C1 segment of cervical spinal cord (tissue), 14 donors: ENCODE measurements at places on chromosomes 7 and 10.

GRCh38 chr7:29288181-29289091 lies 93.9 kb downstream of the CHN2 start:
- peak; percentile 36 for DNase-seq

GRCh38 chr7:132933072-132933458 lies 148.8 kb downstream of the CHCHD3 start:
- DNase-seq = no peak

DNA sequence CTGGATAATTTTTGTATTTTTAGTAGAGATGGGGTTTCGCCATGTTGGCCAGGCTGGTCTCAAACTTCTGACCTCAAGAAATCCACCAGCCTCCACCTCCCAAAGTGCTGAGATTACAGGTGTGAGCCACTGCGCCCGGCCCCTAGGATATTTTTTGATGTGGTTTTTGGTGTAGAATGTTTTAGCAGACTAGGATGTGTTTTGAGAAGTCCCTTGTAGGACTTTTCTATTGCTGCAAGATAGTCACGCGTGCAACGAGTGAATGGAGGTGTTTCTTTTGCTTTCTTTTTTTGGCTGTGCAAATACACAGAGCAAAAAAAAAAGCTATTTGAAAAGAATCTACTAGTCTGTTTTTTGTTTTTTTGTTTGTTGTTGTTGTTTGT lies 29.8 kb upstream of the KLF6 start:
- no peak for DNase-seq

DNA sequence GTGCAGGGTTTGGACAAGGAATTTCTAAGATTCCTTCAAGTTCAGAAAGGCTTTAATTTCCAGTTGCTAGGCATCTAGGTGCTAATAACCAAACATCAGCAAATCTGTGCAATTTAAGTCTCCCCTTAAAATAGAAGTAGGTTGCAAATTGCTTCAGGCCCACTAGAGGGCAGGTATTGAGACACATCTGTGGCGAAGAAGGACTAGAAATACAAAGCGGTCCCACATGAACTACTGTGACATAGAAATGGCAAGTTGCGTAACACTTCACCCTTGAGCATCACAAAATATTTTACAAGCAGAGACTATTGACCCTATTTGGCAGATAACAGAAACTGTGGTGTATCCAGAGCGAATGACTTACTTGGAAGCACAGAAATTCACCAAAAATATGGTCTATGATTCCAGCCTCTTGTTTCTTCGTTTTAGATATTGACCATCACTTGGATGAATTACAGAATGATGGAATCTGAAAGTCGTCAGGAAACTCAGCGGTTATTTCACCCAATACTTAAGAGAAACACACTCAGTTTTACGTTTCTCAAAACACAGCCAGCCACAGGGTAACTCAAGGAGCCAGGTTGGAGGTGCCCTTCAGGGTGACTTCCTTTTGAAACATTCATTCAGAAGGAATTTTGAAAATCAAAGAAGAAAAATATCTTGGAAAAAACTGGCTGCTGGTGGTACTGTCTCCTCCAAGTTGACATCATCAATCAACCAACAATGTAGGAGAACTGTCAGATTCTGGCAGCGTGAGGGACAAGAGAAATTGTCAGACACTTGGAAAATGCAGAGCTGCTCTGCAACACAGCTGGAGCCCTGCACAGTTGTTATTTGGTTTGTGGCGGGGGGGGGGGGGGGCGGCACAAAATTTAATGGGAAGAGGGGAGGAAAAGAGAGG lies 256.3 kb upstream of the MINDY3 start:
- DNase-seq = no peak

- no peak for DNase-seq
Measured at GRCh38 chr10:32680803-32681557, 235.0 kb downstream of the CCDC7 start.

- no peak for DNase-seq
Measured at GRCh38 chr7:88344956-88345832, 38.5 kb upstream of the STEAP4 start.

DNA sequence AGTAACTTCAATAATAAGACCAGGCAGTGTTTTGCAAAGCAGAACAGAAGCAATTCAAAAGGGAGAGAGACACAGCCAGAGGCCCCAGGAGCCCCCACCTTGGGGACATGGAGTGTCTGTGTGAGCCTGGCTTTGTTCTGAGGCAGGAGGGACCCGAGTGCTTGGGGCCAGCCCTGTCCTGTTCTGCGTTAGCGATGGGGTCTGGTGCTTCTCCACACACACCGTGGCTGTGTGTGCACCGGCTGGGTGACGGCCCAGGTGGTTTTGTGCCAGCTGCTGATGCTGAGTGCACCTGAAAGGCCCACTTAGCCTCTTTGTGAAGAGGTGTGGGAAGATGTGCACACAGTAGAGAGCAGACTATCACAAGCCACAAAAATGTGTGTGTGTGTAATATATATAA lies 468.9 kb downstream of the DNAJB6 start:
- no peak for DNase-seq

- peak; percentile 58 for DNase-seq
Measured at GRCh38 chr7:11831736-11832495, at the start of gene THSD7A. Gene THSD7A, minus strand, starts transcription at chr7:11832198. Its CDS starts 252 bp downstream, at chr7:11831946.

- DNase-seq = no peak
Measured at GRCh38 chr10:95048206-95048605, 21.1 kb downstream of the CYP2C8 start.

- no peak for DNase-seq
Measured at GRCh38 chr10:112782200-112782907, 167.7 kb upstream of the TCF7L2 start.

DNA sequence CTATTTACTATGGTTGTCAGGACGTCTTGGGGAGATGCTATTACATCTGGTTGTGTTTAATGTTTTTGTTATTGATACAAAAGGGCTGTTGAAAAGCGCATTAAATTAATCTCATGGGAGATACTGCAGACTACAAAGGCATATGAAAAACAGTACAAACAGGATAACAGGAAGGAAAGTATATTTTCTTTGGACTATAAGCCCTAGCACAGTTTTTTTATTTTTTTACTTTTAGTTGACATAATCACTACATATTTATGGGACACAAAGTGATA lies 341.3 kb downstream of the ARL4A start:
- DNase-seq = no peak

- peak; percentile 44 for DNase-seq
Measured at GRCh38 chr7:87220734-87221215, 1.2 kb upstream of the TMEM243 start.

DNA sequence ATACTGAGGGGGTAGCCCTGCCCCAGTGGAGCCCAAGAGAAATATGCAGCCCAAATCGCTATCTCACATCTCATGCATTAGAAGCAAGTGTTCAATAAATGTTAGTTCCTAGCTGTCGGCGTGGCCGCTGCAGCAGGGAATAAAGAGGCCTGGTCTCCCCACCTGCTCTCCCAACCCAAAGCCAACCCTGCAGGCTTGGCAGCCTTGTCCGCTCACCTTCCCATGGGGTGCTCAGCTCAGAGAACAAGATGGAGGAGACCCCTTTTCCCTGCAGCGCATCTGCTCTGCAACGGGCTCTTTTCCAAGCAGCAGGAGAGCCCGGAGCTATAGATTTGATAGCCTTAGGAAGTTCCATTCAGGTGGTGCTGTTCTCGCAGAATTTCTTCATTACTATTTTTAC lies 12.0 kb upstream of the DOCK1 start:
- no peak for DNase-seq

DNA sequence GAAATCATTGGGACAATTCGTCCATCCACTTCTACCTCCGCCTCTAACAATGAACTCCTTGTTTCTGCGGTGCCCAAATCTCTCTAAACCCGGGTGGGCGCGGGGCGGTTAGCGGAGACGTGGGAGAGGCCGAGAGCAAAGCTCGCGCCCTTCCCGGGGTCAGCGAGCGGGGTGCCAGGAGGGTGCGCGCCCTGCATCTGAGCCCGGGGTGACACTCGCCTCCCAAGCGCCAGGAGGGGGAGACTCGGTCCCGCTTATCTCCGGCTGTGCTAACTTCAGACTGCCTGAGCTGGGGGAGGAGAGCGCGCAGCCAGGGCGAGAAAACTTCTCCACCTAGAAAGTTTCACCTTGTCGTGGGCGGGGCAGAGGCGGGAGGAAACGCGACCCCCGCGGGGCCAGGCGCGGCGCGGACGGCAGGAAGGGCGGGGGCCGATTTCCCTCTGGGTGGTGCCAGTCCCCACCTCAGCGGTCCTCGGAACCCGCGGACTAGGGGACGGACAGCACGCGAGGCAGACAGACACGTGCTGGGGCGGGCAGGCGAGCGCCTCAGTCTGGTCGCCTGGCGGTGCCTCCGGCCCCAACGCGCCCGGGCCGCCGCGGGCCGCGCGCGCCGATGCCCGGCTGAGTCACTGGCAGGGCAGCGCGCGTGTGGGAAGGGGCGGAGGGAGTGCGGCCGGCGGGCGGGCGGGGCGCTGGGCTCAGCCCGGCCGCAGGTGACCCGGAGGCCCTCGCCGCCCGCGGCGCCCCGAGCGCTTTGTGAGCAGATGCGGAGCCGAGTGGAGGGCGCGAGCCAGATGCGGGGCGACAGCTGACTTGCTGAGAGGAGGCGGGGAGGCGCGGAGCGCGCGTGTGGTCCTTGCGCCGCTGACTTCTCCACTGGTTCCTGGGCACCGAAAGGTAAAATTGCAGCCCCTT lies at the start of gene MET:
Gene MET, plus strand, starts transcription at position 516 of the 915 bp plus-strand sequence. CDS start 26,889 bp downstream, outside the sequence.
- DNase-seq = peak; percentile 31

DNA sequence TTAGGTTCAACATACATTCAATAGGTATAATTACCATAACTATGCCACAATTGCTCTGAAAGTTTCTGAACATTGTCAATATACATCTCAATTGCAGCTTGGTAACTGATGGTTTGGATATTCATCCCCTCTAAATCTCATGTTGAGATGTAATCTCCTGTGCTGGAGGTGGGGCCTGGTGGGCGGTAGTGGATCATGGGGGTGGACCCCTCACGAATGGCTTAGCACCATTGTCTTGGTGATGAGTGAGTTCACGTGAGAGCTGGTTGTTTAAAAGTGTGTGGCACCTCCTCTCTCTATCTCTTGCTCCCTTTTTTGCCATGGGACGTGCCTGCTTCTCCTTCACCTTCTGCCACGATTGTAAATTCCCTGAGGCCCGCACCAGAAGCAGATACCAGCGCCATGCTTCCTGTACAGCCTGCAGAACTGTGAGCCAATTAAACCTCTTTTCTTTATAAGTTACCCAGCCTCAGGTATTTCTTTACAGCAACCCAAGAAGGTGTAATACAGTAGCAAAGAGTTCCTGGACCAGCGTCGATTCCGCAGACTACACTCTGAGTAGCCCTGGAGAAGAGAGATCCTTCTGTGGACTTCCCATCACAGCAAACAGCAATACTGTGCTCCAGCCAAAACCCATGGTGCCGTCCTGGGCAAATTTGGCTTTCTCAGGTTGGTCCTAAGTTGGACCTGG lies 83.8 kb upstream of the GRB10 start:
- no peak for DNase-seq

- no peak for DNase-seq
Measured at GRCh38 chr7:151524331-151524730, 4.6 kb upstream of the RHEB start.

GRCh38 chr10:107631876-107632275 lies 467.4 kb upstream of the SORCS1 start:
- DNase-seq = no peak

- DNase-seq = no peak
Measured at GRCh38 chr7:55365205-55365674, at the start of gene LANCL2. Gene LANCL2, plus strand, starts transcription at chr7:55365337. Its CDS starts 689 bp downstream, at chr7:55366026.

- DNase-seq = no peak
Measured at GRCh38 chr10:109988212-109988596, 19.6 kb upstream of the ADD3 start.

GRCh38 chr10:125816548-125816947 lies 6.5 kb downstream of the UROS start:
- no peak for DNase-seq

DNA sequence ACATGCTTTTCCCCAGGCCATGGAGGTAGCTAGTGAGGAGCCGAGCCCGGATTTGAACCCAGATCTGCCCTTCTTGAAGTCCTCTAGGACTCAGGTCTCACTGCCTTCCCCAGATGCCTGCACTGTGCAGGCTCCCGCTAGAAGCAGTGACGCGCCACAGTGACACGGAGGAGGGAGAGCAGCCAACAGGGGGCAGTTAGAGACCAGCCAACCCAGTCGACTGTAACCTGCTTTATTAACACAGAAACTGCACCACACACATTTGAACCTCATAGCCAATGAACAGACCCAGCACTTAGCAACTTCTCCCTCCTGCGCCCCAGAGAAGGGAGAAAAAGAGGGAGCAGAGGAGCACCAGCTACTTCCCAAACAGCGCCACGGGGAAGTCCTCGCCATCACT lies 27.4 kb downstream of the PILRA start:
- DNase-seq = no peak

GRCh38 chr10:23192712-23193434 lies 761 bp downstream of the PTF1A start:
- no peak for DNase-seq

GRCh38 chr10:10092581-10092980 lies 925.1 kb upstream of the CELF2 start:
- no peak for DNase-seq

GRCh38 chr10:7003831-7004395 lies 406.9 kb downstream of the SFMBT2 start:
- DNase-seq = no peak

GRCh38 chr10:123974406-123974805 lies 82.8 kb upstream of the CPXM2 start:
- DNase-seq = no peak

GRCh38 chr10:32210306-32211045 lies 136.5 kb downstream of the EPC1 start:
- no peak for DNase-seq

GRCh38 chr10:18619016-18619415 lies 32.4 kb downstream of the NSUN6 start:
- DNase-seq = no peak

- no peak for DNase-seq
Measured at GRCh38 chr10:77139252-77140160, 498.1 kb downstream of the KCNMA1 start.

- DNase-seq = peak; percentile 95
Measured at GRCh38 chr7:39623047-39623731, at the start of gene RALA. Gene RALA, plus strand, starts transcription at chr7:39623572. Its CDS starts 63,096 bp downstream, at chr7:39686668.

- no peak for DNase-seq
Measured at GRCh38 chr10:2340831-2341647, 603.7 kb upstream of the ADARB2 start.

DNA sequence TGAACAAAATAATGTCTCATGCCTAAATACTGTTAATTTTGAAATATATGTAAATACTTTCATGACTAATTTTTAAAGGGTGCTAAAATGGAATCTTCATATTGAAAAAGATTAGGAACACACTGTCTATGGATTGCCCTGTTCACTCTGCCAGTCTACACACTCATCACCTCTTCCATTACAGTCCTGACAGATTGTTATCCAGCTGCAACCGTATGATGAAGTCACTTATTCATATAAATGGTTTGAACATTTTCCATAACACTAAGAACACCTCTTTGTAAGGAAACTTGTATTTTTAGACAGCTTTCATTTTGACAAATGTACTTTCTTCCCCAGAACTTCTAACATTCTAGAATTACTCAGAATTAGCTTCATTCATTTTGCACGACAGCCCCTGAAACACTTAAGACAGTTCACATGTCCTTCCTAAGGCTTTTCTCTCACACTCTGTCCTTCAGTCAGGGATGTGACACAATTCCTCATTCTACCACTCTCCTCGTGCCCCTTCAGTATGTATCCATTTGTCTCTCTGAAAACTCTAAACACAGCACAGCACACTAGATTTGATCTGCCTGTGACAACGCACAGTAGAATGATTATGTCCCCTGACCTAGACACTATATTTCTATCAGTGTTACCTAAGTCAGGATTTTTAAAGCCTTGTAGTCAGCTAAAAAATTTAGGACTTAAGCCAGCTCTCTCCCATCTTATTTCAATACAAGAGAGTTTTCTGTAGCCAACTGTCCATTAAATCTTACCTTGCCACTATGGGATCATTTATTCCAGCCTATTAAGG lies 71.9 kb downstream of the ORC5 start:
- no peak for DNase-seq

GRCh38 chr7:38746438-38746837 lies 115.3 kb upstream of the AMPH start:
- DNase-seq = no peak

GRCh38 chr10:18221882-18222281 lies 81.7 kb downstream of the CACNB2 start:
- no peak for DNase-seq
